ENCODE measurements at places on chromosomes 2 and 18.

DNA sequence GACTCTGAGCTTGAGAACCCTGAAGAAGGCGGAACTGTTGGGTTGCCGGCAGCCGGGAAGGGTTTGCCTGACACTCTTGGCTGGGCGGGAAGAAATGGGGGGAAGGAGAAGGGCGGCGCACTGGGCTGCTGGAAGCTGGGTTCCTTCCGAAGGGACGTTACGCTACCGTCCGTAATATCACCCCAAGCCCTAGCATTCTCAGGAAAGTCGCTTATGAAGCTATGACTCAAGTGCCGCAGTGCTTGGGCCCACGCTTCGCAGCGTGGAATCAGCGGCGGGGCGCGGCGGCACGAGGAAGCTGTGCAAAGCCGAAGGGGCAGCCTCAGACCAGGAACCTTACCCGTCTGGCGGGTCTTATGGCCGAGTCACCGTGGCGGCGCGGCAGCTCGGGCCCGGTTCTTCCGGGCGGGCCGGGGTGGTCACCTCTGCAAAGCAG is 50.2 kb upstream of the SIGLEC15 start:
- no peak for DNase-seq

GRCh38 chr2:186751790-186752189 is 57.9 kb downstream of the FAM171B start:
- no peak for DNase-seq

- DNase-seq: no peak
Observed at GRCh38 chr2:23066686-23067085, 318.3 kb upstream of the KLHL29 start.

DNA sequence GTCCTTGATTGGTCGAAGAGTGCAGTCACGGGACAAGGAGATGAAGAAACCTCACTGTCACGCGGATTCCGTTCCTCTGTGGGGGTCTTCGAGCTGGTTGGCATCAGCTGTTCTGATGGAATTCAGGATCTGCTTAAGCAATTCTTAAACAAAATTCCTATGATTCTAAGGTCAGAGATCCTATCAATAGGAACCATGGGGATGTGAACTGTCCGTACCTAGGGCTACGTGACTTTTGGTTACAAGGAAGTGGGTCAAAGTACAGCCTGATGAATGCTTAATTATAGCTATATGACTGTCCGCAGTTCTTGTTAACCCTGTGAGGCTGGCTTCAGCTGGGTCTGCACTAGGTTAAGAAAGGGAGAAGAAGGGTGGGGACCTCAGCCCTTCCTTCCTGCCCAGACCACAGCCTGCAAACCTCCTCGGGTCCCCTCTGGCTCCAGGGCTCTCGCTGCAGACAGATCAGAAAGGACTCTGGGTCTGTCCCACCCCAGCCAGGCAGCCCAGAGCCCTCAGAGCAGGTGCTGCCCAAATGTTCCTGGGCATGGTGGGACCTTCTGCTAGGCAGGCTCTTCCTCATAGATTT is 44.2 kb upstream of the TAF1B start:
- no peak for DNase-seq

DNA sequence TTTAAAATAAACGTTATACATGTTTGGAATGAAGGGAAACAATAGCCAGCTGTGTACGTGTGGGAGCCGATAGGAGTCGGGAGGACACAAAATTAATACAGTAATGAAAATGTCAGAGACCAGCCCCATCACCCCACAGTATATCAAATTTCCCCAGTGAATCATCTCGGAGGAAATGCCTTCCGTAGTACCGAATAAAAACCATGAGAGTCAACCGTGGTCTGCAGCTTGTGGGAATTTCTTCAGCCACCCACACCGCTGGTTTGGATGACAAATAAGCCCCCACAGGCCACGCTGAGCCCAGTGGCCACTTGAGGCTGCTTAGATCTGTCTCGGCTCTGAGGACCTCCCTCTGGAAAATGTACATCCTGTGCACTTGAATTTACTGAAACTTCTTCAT is 133.7 kb downstream of the COL6A3 start:
- no peak for DNase-seq

DNA sequence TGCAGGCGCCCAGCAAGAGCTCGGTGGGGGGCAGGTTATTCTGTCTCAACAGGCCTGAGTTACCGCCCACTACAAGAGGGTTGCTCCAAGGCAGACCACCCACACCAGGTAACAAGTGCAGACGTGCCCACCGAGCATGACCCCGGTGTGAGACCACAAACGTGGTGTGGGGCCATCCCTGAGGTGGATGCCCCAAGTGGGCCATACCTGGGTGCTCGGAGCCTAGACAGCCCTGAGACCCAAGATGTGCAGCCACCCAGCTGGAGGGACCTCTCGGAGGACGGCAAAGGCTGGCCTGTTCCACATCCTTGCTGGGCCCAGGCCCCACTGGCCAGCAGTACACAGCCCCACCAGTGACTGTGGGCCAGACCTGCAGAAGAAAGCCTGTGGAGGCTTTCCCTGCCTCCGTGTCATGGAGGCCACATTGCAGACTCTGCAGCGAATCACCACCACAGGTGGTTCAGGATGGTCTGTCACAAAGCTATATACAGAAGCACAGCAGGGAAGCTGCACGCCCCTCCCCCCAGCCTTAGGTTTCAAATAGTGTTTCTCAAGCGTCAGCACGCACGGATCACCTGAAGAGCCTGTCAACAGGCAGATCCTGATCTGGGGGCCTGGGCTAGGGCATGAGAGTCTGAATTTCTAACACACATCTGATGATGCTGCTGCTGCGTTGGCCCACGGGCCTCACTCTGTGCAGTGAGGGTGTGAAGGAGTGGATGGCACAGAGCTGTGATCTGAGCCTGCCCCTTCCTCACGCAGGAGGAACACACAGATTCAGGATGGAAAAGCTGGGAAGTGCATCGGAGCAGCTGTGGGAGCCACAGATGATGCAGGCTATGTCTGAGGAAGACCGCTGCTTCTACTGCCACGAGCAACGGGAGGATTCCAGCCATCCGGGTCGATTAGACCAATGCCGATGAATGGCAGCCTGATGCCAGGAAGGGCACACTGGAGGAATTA is 96.8 kb downstream of the UXS1 start:
- no peak for DNase-seq

GRCh38 chr2:241087420-241088268 is 14.4 kb downstream of the MTERF4 start:
- DNase-seq: no peak

- DNase-seq: no peak
Observed at GRCh38 chr2:177595126-177595845, 202.7 kb downstream of the AGPS start.

DNA sequence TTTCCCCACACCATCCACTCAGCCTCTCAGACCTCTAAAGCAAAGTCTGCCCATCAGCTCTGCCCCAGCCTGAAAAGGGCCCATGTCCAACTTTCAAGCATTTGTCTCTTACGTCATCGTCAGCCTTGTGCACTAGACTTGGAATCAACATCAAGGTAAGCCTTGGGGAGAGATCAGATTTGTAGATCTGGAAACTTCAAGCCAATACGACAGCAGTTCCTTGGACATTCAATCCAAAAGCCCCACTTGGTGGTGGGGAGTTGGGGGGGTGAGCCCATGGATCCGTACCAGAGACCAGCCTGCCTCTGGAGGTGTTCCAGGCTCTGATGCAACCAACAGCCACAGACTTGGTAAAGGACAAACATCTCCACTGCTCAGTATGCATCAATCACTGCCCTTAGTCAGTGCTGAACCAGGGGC is 206.8 kb upstream of the MEIS1 start:
- DNase-seq: no peak

DNA sequence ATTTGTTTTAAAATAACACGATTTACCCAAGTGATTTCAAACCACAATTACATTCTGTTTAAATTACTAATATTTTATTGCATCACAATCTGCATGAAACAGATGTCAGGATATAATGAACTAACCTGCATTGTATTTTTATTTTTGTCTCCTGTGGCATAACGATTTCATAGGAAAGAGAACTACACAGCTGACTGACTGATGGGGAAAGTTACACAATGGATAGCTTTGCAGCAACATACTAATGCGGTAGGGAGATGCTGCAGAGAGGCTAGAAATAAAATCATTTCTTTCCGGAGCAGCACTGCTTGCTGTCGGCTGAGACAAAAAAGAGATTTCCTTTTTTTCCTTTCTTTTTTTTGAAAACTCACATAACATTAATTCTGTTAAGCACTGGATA is 36.9 kb downstream of the SCN1A start:
- DNase-seq: peak; percentile 57

- peak; percentile 75 for DNase-seq
Observed at GRCh38 chr2:205675861-205676516, 6.3 kb upstream of the NRP2 start.

DNA sequence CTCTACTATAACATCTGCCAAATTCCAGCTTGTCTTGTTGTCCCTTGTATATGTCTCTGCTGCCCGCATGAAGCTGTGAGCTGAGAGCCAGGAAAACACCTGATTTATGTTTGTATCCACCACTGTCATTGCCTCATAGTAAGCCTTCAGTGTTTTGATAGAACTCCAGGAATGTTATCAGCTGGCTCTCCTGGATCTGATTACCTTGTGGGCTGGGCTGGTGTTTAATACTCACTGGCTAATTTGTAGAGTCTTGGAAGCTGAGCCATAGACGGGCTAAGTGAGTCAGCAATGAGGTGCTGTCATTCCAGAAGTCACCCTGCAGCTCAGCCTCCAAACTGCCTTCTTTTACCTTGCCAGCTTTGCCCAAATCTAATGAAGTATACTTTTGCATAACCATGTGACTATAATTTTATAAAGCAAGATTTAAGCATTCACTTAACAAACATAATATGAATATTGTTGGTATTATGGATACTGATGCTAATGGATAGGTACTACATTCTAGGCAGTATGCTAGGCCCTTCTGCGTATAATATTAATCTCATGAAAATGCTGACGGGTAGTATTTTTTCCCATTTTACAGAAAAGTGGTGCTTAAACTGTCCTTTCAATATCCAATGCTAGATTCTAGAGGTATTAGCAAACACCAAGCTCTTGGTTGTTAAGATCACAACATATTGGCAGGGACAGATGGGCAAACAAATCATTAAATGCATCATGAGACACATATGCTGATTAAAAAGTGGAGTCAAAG is 62.7 kb upstream of the GATA6 start:
- DNase-seq: no peak

- DNase-seq: peak; percentile 2
Observed at GRCh38 chr2:105510761-105511528, 112.1 kb upstream of the FHL2 start.

GRCh38 chr18:79409313-79409712 is 13.6 kb downstream of the NFATC1 start:
- DNase-seq: no peak

- DNase-seq: no peak
Observed at GRCh38 chr18:46477425-46478011, 179.5 kb downstream of the LOXHD1 start.

GRCh38 chr2:166942377-166942776 is 54.1 kb downstream of the XIRP2 start:
- no peak for DNase-seq

- no peak for DNase-seq
Observed at GRCh38 chr2:8332646-8333045, 349.2 kb upstream of the ID2 start.

DNA sequence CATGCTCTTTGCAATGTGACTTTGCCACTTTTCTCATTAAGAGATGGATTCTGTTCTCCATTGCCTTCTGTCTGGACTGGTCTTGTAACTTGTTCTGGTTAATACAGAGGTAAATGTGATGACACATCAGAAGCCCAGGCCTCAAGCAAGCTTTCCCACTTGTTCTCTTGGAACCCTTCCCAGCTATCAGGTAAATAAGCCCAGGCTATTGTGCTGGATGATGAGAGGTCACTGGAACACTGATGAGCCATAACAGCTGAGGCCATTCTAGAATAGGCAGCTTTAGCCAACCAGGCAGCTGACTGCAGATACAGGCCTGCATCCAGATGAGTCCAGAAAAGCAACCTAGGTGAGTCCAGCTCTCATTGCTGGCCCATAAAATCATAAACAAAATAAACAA is 1007.0 kb upstream of the ACVR2A start:
- peak; percentile 15 for DNase-seq

GRCh38 chr2:203871371-203871983 is 3.9 kb downstream of the CTLA4 start:
- DNase-seq: no peak

GRCh38 chr18:24112874-24113615 is 25.8 kb upstream of the CABYR start:
- peak; percentile 84 for DNase-seq

GRCh38 chr2:217047209-217047608 is 187.3 kb upstream of the TNP1 start:
- no peak for DNase-seq

DNA sequence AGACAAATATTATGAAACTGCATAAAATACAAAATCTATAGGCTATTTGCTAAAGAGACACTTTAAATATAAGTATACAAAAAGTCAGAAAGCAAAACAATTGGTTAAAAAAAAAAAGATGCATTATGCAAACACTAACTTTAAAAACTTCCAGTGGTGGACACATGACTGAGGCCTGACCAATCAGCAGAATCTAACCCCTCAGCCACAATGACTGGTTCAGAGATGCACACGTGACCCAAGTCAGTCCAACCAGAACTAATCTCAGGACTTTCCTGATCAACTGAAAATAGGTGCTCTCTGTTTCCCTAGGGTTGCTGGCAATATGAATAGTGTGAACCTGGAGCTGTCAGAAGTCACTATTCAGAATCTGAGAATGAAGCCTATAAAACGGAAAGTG is 22.7 kb downstream of the DNER start:
- DNase-seq: no peak

DNA sequence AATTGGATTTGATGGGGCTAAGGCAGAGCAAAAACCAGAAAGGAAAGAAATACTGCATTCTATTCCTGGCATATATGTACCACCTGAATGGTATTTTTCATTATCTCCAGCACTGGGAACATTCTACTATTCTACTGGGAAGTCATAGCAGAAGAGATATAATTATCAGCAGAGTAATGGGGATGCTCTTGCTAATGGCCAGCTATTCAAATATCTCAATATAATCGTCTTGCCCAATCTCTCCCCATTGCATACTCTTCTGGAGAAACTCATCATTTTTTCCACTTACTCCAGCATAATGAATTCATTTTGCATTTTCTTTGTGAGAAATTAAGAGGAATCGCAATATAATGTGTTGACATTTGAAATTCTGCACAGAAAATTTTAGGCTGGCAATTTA is 1794.7 kb upstream of the PIK3C3 start:
- no peak for DNase-seq

DNA sequence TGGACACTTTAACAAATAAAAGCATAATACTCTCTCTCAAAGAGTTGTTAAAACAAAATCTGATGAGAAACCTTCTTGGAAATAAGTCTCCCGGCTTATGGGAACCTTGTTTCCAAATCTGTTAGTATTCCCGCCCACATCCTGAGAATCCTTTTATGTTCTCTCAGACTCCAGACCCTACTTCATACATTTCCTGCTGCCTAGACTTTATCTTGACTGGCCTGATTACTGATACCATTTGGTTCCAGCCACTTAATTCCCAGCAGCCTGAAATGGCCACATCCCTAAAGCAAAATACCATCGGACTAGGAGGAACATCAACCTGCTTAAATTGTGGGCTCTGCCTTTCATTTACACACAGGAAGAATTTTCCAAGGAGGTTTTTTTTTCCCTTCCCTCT is 79.1 kb upstream of the CYP1B1 start:
- DNase-seq: no peak

- DNase-seq: no peak
Observed at GRCh38 chr2:111707700-111708099, 176.3 kb downstream of the ANAPC1 start.
